Stimulated activated CD8-positive, alpha-beta memory T cell treated with anti-CD3 and anti-CD28 coated beads, Interleukin-4, amount 100 ng/mL, for 4 hours (primary cell): ENCODE measurements at places on chromosomes 3 and 15.

- DNase-seq: no peak
Observed at GRCh38 chr3:181855825-181856224, 144.1 kb downstream of the SOX2 start.

DNA sequence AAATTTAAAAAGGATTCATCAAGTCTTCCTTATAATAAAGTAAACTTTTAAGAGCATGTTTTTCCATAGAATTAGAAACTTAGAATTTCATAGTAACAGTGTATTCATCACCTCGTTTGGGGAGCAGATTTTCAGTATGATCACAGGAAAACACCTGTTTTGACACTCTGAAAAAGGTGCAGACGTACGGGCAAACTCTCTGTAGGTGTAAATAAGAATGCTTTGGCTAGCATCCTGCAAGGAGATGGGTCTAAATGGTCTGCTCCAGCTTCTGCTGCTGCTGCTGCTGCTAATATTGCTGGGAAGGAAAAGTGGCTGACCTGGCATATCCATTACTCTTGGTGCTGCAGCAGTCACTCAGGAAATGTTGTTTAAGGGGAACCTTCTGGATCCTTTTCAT is 66.0 kb downstream of the MBNL1 start:
- no peak for DNase-seq

- DNase-seq: no peak
Observed at GRCh38 chr3:56851966-56852884, 50.5 kb upstream of the ARHGEF3 start.

- DNase-seq: no peak
Observed at GRCh38 chr3:187967993-187968392, 186.0 kb upstream of the LPP start.

DNA sequence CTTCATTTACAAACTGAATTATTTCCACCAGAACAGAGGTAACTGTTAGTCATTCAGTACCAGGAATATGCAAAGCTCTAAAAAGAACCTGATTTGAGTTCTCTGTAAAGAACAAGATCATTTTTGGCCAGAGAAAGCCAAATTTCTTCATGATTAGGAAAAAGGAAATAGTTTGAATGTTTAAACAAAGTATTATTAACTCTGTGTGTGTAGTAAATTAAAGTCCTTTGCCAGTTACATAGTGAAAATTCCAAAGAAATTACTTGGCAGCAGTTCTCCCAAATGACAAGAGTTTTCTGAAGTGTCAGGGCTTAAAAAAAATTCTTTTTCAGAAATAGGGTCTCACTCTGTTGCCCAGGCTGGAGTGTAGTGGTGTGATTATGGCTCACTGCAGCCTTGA is 24.5 kb downstream of the QTRT2 start:
- DNase-seq: no peak

GRCh38 chr3:47424434-47425382 is 43.9 kb downstream of the PTPN23 start:
- DNase-seq: no peak

DNA sequence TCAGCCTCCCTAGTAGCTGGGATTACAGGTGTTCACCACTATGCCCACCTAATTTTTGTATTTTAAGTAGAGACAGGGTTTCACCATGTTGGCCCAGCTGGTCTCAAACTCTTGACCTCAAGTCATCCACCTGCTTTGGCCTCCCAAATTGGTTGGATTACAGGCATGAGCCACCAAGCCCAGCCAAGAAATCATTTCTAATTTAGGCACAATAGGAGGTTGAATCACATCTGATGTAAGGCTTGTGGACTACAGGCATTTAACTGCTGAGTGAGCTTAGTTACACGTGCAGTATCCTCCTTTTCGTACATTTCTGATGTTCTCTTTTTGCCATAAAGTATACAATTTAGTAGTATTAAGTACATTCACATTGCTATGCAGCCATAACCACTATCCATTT is 31.1 kb upstream of the SETD2 start:
- no peak for DNase-seq

DNA sequence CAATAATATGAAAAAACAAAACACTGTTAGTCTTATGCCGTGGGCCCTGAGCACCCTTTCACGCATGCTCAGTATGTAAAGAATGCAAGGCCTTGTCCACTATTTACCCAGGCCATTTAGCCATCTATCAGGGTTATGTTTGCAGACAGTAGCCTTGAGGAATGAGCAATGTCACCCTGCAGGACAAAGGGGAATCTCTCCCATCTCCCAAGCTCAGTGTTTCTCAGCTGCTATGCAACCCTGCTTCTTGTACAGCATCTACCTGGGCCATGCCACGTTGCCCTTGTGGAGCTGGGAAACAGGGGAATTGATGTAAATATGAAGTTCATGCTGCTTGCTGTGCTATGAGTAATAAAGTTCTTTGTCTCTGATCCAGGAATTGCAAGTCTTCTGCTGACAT is 51.5 kb upstream of the SLCO2A1 start:
- DNase-seq: no peak

GRCh38 chr3:69932501-69932900 is 67.0 kb upstream of the SAMMSON start:
- no peak for DNase-seq

- no peak for DNase-seq
Observed at GRCh38 chr3:141020143-141020830, 30.9 kb upstream of the SPSB4 start.

- no peak for DNase-seq
Observed at GRCh38 chr15:55649058-55649423, 60.9 kb upstream of the PYGO1 start.

GRCh38 chr15:51735228-51736010 is 2.0 kb downstream of the LYSMD2 start:
- DNase-seq: no peak

- DNase-seq: no peak
Observed at GRCh38 chr3:60886518-60886917, 364.7 kb downstream of the FHIT start.

GRCh38 chr15:27820722-27821121 is 278.4 kb downstream of the OCA2 start:
- no peak for DNase-seq

DNA sequence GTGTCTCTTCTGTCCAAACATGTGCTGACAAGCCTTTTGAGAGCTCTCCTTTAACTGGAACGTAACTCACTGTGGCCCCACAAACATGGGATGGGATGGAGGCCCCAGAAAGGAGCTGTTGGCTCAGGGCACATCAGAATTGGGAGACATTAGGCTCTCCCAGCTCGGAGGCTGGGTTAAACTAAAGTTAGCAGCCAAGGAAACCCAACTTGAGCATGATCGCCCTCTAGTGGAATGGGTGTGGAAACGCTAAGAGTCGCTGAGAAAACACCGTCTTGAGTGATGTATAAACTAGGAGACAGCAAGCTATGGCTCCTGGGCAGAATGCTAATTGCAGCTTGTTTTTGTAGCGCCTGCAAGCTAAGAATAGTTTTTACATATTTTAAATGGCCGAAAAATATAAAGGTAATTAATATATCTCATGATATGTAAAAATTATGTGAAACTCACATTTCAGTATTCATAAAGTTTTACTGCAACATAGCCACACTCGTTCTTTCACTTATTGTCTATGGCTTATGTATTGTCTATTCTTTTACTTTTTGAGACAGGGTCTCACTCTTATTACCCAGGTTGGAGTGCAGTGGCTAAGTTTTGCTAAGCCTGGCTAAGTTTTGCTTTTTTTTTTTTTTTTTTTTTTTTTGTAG is 138.8 kb upstream of the HACD2 start:
- no peak for DNase-seq
